ENCODE measurements at places on chromosomes 7 and 10. TPM values are rescaled to one million over a fixed set of nuclear protein-coding genes. Genes with fewer than 3 reads are reported as not detected.

GRCh38 chr7:115910541-115911164 lies 119.9 kb downstream of the TFEC start:
- no peak for DNase-seq

- no peak for DNase-seq
Observed at GRCh38 chr7:105016068-105016708, 2.2 kb downstream of the KMT2E start.

DNA sequence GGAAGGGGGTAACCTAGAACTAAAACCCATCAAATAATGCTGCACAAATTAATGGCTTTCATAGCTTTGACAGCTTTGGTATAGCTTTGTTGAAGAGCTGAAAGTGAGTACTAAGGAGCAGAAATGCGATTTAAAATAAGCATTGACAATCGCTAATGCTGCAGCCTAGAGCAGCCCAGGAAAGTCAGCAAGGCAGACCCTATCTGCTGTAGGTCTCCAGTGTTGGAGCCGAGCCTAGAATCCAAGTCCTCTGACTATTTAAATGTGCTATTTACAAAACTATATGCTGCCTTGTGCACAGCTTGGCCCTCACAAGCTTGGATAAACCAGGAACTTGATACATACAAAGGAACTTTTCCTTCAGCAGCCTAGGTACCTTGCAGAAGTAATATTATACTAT lies 64.9 kb upstream of the ASAH2 start:
- DNase-seq = no peak

GRCh38 chr10:99620711-99621453 lies 643 bp upstream of the SLC25A28 start:
- peak; percentile 85 for DNase-seq

KCNIP2 gene
- total RNA-seq = 2.6 TPM

DNA sequence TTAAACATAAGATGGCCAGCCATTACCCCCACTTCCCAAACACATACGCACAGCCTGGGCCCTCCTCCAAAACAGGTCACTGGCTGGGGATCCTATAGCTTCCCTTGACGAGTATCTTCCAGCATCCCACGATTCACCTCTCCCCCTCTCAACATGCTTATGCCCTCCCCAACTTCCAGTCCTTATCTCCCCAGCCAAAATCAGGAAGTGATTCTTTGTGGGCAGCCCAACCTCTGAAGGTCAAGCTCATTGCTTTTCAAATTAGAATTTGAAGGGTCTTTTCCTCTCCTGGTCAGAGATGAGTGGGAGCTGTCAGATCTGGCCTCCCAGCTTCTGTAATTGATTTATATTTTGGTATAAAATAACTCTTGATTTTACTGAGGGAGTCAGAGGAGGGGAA lies 133.6 kb downstream of the ATXN7L1 start:
- no peak for DNase-seq

- no peak for DNase-seq
Observed at GRCh38 chr7:107846324-107846723, 43.3 kb upstream of the SLC26A3 start.

DNA sequence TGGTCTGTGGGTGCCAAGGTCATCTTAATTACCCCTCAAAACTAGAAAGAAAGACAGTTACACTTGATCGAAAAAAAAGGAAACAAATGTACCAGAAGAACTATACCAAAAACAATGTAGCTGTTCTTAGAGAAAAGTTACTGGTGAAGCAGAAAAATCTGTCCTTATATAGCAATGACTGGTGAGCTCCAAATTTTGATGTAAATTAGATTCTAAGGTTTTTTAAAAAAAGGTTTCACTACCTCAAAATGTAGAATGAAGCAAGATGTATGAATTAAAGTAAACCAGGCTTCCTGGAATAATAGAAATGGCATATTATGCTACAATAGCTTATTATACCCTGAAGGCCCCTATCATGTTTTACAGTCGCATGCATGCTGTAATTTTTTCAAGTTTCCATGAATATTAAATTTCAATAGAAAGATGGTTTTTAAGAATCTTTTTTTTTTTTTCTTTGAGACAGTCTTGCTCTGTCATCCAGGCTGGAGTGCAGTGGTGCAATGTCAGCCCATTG lies 28.4 kb upstream of the FKBP9 start:
- no peak for DNase-seq

TMEM213 gene
- not detected for total RNA-seq

FASTK gene
- total RNA-seq = 59.5 TPM

GRCh38 chr7:115047958-115048720 lies 126.2 kb downstream of the MDFIC start:
- no peak for DNase-seq

- peak; percentile 48 for DNase-seq
Observed at GRCh38 chr10:107548301-107548700, 383.8 kb upstream of the SORCS1 start.

GRCh38 chr7:106609416-106609815 lies 51.5 kb downstream of the CCDC71L start:
- DNase-seq = no peak

LRRC17 gene
- 2.1 TPM for total RNA-seq

GRCh38 chr10:130745251-130745650 lies 566.3 kb downstream of the TCERG1L start:
- no peak for DNase-seq

ACTL6B gene
- total RNA-seq = 0.33 TPM

FAM237B gene
- total RNA-seq = not detected

- DNase-seq = no peak
Observed at GRCh38 chr10:34658934-34659333, 156.2 kb downstream of the PARD3 start.

RBP3 gene
- total RNA-seq = not detected

- no peak for DNase-seq
Observed at GRCh38 chr10:20287586-20287985, 471.4 kb downstream of the PLXDC2 start.

DNA sequence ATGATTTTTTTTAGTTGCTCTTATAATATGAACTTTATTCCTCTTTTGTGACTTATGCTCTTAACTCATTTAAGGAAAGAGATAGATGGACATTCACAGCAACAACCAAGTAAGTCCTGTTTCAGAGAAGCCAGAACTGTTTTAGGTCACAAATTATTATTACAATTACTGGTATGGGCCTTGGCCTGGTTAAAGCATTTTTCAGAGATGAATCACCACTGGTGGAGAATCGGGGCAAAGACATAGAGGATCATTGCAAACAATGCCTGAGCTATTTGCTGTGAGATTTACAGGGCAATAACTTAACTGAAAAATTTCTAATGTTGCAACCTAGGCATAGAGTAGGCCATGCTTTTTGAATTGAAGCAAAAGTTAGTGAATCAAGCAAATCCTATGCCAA lies 138.0 kb upstream of the YAE1 start:
- no peak for DNase-seq

Data from H9 (cell line).